ENCODE measurements at places on chromosomes 16 and 17.

DNA sequence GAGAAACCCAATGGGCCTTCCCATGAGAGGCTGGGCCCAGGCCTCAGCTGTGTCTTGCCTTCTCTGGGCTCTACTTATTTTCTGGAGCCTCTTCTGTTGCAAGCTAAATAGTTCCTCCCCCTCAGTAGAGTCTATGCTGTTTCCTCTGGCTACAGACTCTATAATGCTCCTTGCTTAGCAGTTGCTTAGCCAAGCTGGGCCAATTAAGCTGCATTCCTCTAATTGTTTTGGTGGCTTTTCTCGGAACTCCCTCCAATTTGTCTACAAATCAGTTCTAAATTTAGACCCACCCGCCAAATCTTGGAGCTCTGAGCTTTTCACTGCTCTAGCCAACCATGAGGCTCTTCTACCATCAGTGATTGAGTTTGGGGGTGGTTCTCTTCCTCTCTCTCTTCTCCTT lies 302.7 kb upstream of the ASIC2 start:
- DNase-seq, result no peak

DNA sequence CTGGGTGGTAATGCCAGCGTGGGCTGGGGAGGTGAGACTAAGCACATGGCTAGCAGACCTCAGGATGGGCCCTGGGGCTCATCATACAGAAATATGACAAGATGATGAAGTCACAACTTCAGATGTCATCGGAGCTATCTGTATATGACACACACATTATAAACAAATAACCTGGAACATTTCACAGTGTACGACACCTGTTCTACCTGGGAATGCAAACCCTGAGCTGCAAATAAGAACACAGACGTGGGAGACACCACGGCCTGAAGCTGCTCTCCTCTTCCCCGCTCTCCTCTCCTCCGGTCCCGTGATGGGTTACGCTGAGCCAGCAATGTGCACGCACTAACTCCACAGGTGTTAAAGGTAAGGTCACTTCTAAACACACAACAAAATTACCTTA lies 4.9 kb downstream of the PLD6 start:
- DNase-seq, result no peak

DNA sequence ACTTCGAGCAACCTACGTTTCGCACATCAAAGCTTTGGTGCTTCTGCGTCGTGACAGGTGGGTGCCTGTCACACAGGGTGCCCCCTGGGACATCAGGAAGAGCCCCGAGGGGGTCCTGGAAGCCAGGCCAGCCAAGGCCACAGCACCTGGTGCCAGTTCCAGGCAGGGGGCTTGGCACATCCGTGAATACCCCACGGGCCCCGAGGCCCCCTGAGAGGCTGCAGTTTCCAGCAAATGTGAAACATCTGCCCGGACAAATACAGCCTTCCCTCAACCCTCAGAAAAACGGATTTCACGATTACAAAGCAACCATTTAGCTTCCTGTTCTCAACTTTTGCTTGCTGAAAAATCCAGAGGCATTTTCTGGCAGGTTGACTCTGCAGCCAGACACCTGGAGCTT lies 109.3 kb upstream of the METRNL start:
- no peak for DNase-seq

GRCh38 chr16:57245472-57246113 lies 534 bp downstream of the ARL2BP start:
- DNase-seq, result no peak

All from BJ (cell line).